ENCODE measurements at places on chromosomes 16 and 17. TPM values are rescaled to one million over a fixed set of nuclear protein-coding genes. Genes with fewer than 3 reads are reported as not detected.

DNA sequence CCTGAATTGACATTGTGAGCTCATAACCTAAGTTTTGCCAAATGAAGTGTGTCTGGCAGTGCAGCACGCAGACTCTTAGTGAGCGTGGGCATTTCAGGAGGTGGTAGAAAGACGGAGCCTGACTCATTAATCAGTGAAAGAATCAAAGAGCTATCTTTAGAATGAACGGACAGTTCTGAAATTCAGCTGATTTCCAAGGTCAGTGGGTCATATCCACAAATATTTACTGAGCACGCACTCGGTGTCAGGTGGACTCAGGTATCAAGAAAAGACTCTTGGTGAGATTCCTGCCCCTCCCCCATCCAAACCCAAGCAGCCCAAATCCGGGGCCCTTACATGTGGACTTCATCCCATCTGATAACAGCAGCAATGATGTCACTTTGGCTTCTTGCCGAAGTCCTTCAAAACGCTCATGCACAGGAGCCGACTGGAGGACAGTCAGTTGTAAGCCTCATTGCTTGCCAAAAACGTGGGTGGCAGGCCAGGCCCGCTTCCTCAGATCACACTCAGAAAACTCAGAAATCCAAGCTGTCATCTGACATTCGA, 185.8 kb downstream of the HS3ST3A1 start:
- no peak for DNase-seq

DNA sequence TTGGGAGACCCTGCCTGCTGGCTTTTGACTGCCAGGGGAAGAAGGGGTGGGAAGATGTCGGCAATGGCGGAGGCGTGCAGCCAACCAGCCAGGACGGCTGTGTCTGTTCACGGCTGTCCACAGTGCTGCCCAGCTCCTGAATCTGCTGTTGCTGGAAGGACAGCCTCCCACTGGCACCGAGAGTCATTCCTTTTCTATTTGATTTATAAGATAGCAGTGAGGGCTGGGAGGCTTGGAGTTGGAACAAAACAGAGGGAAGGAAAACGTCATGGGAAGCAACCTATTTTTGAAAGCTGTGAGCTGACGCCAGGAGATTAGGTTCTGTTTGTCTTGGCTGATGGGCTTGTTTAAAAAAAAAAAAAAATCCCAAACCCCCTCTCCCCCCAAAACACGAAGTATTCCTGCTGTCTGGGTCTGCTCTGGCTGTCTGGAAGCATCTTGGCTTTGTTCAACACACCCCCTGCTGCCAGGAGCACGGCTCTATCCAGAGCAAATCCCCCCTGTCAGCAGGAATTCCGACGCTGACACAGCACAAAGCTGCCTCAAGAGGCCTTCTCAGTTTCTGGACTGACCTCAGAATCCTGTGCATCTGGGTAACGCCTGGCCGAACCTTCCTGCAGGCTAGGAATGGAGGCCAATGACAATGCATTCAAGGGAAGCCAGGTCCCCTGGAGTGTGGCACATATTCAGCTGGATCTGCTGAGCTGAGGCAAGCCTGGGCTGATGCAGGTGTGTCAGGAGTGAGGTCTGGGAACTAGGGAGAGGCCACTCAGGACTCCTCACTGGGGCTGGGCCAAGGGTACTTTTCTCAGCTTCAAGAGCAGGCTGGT, 41.0 kb upstream of the SREBF1 start:
- DNase-seq: no peak

GRCh38 chr17:75316253-75316652, 27.0 kb upstream of the SLC25A19 start:
- no peak for DNase-seq

DNA sequence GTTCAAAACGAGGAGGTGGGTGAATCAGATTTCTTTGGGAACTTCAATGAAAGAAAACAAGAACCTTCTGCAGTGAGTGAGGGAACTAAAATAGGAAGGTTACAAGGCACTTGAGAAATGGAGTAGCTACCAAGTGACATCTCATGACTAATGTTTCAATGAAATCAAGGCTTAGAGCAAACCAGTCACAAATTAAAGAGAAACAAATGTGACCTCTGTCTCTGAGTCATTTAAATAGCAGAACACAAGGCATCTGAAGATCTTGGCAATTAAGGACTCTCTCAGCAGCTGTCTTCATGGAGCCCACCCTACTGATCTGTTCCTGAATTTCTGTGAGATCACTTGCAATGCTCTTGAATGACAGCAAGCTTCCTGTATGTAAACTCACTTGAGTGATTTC, 109.5 kb downstream of the CDH11 start:
- no peak for DNase-seq

Gene ASGR1
- 0.72 TPM for total RNA-seq

Gene IGF2BP1
- total RNA-seq: 9.0 TPM

All from epithelial cell of proximal tubule (primary cell).